Activated naive CD8-positive, alpha-beta T cell treated with anti-CD3 and anti-CD28 coated beads for 36 hours (primary cell): ENCODE measurements at places on chromosomes 5 and 9. TPM values are rescaled to one million over a fixed set of nuclear protein-coding genes. Genes with fewer than 3 reads are reported as not detected.

TRAF2 gene
- 38.8 TPM for total RNA-seq

DNA sequence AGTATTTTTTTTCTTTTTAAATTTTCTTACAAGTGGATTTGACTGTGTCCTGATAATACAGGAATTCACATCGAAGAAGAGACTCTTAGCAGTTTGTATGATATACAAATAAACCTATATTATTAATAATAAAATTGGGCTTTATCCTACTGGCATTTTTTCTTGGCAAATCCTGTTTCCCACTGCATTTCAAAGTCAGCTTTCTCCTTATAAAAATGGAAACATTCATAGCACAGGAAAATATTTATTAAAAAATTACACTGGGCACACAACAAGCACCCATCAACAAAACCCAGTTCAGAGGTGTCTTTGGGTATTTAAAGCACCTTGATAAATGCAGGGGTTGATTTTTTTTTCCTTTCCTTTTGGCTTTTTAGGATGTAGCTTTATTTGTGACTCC lies 200.9 kb downstream of the MEF2C start:
- DNase-seq, result no peak

- no peak for DNase-seq
Measured at GRCh38 chr5:137195483-137195882, 303.6 kb downstream of the SPOCK1 start.

GRCh38 chr9:108417726-108418125 lies 438.1 kb downstream of the ACTL7B start:
- DNase-seq, result no peak

DNA sequence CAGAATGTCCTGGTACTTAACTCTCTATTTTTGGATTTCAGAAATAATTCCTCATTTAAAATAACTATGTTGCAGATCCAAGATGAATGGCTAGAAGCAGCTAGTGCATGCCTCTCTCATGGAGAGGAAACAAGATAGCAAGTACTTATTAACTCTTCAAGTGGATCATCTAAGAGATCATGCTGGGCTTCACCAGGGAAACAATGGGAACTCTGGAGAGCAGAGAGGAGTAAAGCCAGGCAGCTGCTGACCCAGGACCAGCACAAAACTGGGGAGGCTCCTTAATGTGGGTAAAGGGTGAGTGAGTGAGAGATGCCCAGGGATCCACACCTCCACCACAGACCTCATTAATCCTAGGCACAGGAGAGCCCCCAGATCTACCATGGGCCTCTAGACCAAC lies 897.8 kb upstream of the ACO1 start:
- no peak for DNase-seq

- no peak for DNase-seq
Measured at GRCh38 chr5:161086461-161086860, 234.4 kb upstream of the ATP10B start.

DNA sequence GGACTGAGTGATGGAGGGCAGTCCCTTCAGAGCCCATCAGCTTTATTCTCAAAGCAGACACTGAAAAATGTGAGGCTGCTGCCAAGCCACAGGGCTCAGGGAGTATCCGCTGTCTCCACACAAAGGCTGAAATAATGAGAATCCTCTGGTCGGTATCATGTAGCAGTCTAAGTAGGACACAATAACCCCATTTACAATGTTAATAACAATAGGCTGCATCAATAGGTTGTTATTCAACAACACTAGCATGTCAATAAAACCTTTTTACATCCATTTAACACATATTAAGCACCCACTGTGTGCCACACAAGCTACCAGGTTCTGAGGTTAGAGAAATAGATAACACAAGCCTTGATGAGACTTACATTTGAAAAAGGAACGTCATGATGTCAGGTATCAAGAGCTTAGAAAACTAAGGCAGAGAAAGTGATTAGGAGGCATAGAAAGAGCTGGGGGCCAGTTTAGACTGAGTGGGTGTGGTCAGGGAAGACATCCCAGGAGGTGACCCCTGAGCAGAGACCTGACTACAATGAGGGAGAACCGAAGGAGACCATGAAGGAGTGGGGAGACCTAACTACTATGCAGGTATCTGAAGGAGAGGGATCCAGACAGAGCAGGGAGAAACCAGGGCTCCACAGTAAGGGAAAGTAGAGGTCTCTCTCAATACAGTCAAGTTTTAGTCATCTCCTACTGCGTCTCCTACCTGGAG lies 140.1 kb upstream of the GRIA1 start:
- no peak for DNase-seq

TMEFF1 gene
- 0.14 TPM for total RNA-seq

DNA sequence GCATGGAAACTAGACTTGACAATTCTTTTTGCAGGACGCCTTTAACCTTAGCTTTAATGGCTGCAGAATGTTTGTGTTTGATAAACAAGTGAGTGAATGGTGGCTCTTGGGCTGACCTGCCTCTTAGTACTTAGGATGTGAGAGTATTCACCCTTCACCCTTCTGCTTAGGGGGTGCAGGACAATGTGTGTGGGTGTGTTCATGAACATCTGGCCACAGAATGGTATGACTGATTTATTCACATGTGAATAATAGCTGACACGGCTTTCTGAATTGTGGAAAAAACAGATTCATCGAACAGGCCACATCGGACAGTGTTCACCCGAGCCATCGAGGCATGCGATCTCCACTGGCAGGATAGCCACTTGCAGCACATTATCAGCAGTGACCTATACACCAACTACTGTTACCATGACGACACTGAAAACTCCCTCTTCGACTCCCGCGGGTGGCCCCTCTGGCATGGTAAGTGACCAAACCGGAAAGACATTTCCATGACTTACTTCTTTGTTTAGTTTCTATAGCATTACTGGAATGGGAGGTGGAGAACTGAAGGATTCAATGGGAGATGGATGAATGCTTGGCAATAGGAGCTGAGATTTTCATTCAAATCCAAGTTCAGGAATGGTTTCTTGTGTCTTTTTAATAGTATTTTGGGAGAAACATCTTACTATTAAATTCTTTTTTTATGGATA lies 193.6 kb downstream of the ZSWIM6 start:
- no peak for DNase-seq

DNA sequence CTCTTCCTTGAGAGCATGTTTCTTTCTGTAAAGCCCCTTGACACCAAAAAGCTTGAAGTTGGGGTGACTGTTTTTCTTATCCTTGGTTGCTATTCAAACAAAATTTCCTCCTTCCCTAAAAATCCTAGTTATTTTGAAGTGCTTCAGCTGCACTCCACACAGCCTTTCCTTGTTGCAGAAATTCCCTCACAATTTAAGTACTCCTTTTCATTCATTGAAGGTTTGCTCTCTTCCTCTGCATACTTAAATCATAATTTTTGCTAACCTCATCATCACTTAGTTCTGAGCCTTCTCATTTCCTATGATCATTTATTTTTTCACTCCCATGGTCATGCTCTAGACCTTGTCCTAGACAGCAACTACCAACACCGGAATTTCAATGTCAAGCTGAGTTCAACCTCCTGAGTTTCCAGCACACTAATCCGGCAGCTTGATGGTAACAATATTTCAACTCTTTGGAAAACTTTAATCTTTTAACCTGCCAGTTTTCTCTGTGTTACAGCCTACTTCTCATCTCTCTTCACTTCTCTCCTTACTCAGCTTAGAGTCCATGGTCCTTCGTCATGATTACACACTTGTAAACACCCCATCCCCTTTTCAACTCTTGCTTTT lies 78.7 kb upstream of the ACTBL2 start:
- no peak for DNase-seq

DNA sequence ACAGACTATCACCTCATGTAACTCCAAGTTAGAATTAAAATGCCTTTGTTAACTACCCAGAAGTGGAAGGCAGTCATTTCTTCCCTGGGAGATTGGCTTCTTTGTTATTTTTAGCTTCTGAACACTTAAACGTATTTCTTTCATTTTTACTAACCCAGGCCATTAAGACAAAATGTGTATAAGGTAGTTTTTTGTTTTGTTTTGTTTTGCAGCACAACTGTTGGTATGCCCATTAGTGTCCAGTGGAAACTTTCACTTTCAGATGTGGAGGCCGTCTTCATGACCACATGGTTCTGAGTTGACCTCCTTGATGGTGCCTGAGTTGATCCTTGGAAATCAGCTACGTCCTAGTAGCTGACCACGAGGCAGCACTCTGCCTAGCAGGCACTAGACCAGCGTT lies 264.6 kb upstream of the ZNF608 start:
- no peak for DNase-seq
